Left lung (tissue), 14 donors: ENCODE measurements at places on chromosomes 5 and 9. TPM values are rescaled to one million over a fixed set of nuclear protein-coding genes. Genes with fewer than 3 reads are reported as not detected.

GRCh38 chr9:113456235-113456634 is 7.3 kb upstream of the RGS3 start:
- DNase-seq, result no peak
- no peak overlapping the region for H3K4me3 ChIP-seq
- H3K36me3 ChIP-seq, result no peaks in the 10 kb centered on the region
- H3K27ac ChIP-seq, result peak overlapping the region; percentile 90
- H3K27me3 ChIP-seq, result no peaks in the 10 kb centered on the region

GRCh38 chr5:126633552-126633951 is 32.8 kb downstream of the PHAX start:
- no peaks in the 10 kb centered on the region for H3K36me3 ChIP-seq
- H3K4me1 ChIP-seq, result no peaks in the 10 kb centered on the region
- no peaks in the 10 kb centered on the region for H3K27me3 ChIP-seq
- no peak overlapping the region for H3K27ac ChIP-seq

DNA sequence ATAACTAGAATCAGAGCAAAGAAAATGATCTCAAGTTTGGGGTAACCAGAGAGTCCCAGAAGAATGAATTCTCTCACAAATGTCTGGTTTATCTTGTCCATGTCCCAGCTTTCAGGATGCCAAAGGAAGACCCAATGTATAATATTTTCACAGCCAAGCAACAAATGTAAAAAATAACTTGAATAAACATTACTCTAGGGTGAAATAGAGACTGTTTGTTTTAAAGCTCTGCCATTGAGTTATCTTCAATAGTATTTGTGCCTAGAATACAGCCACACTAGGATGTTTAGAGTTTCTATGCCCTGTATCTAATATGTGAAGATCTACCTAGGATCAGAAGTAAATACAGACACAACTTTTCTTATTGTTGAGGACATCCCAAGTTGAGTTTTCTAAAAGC is at the start of gene OR13C4:
Gene OR13C4 (minus strand): TSS at position 101 of the 400 bp plus-strand sequence. CDS start 0 bp downstream, at position 101.
- no peak within 1 kb of the TSS for H3K4me3 ChIP-seq
- H3K4me1 ChIP-seq, result no peaks in the 10 kb centered on the region
- no peak for DNase-seq

- no peaks in the 10 kb centered on the region for H3K36me3 ChIP-seq
- no peak for DNase-seq
- peaks cover 8% of the 10 kb centered on the region for H3K4me1 ChIP-seq
- H3K27ac ChIP-seq, result no peak overlapping the region
- H3K4me3 ChIP-seq, result no peak overlapping the region
Observed at GRCh38 chr9:4815381-4815956, 22.7 kb downstream of the RCL1 start.

DNA sequence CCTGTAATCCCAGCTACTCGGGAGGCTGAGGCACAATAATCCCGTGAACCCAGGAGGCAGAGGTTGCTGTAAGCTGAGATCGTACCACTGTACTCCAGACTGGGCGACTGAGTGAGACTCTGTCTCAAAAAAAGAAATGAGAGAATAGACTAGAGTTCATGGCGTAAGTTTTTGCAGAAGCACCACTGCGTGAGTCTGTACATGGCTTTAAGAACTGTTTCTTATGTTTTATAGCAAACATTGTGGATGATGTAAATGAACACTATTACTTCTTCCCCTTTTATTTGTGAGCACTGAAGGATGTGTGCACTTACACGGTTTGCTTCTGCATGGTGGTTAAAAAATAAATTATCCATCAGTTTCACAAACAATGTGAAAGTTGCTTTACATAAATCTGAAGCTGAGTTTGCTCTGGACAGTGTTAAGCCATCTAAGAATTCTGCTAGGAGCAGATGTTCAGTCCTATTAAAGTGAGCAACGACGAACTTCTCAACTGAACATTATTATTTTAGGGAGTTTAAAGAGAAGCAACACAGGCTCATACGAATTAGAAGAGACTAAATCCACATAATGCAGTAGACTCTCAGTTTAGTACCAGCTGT is 52.5 kb downstream of the ZFAND5 start:
- no peak overlapping the region for H3K4me3 ChIP-seq
- peaks cover 41% of the 10 kb centered on the region for H3K4me1 ChIP-seq
- no peaks in the 10 kb centered on the region for H3K27me3 ChIP-seq
- no peaks in the 10 kb centered on the region for H3K36me3 ChIP-seq

- DNase-seq, result no peak
- H3K27me3 ChIP-seq, result no peaks in the 10 kb centered on the region
- no peaks in the 10 kb centered on the region for H3K36me3 ChIP-seq
- H3K4me1 ChIP-seq, result no peaks in the 10 kb centered on the region
- no peak overlapping the region for H3K4me3 ChIP-seq
Observed at GRCh38 chr9:31983895-31984294, 400.5 kb upstream of the ACO1 start.

- no peaks in the 10 kb centered on the region for H3K4me1 ChIP-seq
- H3K4me3 ChIP-seq, result no peak overlapping the region
- no peak for DNase-seq
- H3K27ac ChIP-seq, result no peak overlapping the region
Observed at GRCh38 chr5:125313555-125313954, 567.1 kb upstream of the ZNF608 start.

DNA sequence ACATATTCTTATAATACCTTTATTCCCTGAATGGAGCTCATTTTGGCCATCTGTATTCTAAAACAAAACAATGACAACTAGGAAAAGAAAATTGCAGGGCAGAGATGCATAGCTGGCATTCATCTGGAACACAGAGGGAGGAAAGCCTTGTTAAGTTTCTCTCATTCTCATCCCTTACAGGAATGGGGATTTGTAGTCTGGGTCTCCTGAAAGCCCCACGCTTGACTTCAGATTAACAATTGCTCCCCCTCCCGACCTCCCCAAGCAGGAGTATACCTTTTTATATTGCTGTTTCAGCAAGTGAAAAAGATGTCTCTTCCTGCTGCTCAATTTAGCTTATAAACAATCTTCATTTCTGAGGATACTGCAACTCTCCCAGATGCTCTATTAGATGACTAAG is 812.1 kb downstream of the EFNA5 start:
- H3K27me3 ChIP-seq, result no peaks in the 10 kb centered on the region
- no peak for DNase-seq
- no peak overlapping the region for H3K27ac ChIP-seq
- H3K4me3 ChIP-seq, result no peak overlapping the region
- no peaks in the 10 kb centered on the region for H3K36me3 ChIP-seq

DNA sequence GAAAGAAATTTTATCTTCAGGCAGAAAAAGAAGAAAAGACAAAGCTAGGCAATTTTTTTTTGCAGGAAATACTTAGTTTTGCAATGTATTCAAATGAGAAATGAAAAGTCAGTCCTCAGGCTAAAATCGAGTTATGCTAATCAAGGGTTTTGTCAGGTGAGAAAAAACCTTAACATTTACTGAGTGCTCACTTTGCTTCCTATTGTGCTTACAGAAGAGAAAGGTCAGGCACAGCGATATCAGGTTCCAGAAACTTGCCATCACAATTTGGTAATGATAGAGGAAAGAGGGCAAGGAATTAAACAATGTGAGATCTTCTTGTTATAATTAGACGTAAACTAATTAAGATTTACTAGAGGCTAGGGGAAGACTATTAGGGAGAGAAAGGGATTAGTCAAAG is 431.7 kb upstream of the CTNND2 start:
- no peak overlapping the region for H3K4me3 ChIP-seq
- H3K4me1 ChIP-seq, result no peaks in the 10 kb centered on the region
- H3K36me3 ChIP-seq, result no peaks in the 10 kb centered on the region
- no peak overlapping the region for H3K27ac ChIP-seq
- H3K27me3 ChIP-seq, result no peaks in the 10 kb centered on the region
- no peak for DNase-seq

- no peaks in the 10 kb centered on the region for H3K4me1 ChIP-seq
- H3K4me3 ChIP-seq, result no peak overlapping the region
- DNase-seq, result no peak
- no peak overlapping the region for H3K27ac ChIP-seq
- no peaks in the 10 kb centered on the region for H3K27me3 ChIP-seq
Observed at GRCh38 chr5:73942783-73943182, 316.8 kb downstream of the ARHGEF28 start.

DNA sequence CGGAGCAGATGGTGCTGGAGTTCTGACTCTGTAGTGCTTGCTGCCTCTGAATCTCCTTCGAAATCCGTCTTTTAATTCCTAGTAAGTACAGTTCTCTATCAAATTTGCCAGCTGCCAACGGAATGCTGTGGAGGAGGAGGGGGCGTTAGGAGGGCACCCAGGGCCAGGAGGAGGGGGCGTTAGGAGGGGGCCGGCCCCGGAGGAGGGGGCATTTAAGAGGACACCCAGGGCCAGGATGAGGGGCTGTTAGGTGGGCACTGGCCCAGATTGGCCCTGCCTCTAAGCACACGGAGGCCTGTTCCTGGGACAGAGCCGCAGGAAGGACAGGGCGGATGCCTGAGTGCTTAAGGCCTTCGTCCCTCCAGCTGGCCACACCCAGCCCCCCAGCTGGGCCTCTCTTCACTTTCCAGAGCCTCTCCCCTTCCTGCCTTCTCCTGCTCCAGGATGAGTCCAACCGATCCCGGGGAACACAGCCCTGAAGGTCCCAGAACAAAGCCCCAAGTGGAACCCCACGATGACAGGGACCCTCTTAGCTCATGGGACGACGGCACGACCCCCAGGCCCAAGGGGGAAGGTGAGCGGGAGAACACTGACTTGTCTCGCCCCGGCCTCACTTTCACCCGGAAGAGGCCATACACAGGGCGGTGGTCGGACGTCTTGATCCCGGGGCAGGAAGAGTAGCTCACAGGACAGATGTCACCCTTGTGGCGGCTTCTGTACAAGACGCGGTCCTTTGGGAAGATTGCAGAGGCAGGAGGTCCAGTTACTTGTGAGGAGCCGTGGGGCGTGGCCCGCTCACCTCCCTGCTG is 9.8 kb downstream of the INPP5E start:
- H3K4me3 ChIP-seq, result no peak overlapping the region
- no peaks in the 10 kb centered on the region for H3K27me3 ChIP-seq
- no peaks in the 10 kb centered on the region for H3K4me1 ChIP-seq
- no peak for DNase-seq
- H3K36me3 ChIP-seq, result peaks cover 66% of the 10 kb centered on the region

DNA sequence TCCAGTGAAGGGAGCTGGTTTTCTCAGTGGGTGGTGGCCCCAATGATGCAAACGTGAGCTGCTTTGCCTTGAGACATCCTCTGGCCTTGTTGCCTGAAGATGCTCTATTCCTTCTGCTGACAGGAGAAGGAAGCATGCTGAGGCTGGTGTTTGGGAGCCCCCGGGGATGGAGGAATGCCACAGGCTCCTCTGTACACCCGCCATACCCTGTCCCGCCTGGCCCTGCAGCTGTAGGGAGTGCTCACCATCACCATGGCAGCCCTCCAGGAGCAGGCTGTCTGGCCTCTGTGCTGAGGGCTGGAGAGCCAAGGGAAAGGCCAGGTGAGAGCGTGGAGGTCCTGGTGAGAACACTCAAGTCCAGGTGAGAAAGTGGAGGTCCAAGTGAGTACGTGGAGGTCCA is 134.4 kb downstream of the MRPL36 start:
- peaks cover 27% of the 10 kb centered on the region for H3K27me3 ChIP-seq
- no peak for DNase-seq
- H3K27ac ChIP-seq, result no peak overlapping the region
- no peaks in the 10 kb centered on the region for H3K36me3 ChIP-seq
- H3K4me1 ChIP-seq, result no peaks in the 10 kb centered on the region
- no peak overlapping the region for H3K4me3 ChIP-seq

GRCh38 chr9:94153905-94154304 is 69.6 kb downstream of the PTPDC1 start:
- H3K4me1 ChIP-seq, result peaks cover 8% of the 10 kb centered on the region
- no peaks in the 10 kb centered on the region for H3K36me3 ChIP-seq
- DNase-seq, result no peak
- no peak overlapping the region for H3K27ac ChIP-seq

DNA sequence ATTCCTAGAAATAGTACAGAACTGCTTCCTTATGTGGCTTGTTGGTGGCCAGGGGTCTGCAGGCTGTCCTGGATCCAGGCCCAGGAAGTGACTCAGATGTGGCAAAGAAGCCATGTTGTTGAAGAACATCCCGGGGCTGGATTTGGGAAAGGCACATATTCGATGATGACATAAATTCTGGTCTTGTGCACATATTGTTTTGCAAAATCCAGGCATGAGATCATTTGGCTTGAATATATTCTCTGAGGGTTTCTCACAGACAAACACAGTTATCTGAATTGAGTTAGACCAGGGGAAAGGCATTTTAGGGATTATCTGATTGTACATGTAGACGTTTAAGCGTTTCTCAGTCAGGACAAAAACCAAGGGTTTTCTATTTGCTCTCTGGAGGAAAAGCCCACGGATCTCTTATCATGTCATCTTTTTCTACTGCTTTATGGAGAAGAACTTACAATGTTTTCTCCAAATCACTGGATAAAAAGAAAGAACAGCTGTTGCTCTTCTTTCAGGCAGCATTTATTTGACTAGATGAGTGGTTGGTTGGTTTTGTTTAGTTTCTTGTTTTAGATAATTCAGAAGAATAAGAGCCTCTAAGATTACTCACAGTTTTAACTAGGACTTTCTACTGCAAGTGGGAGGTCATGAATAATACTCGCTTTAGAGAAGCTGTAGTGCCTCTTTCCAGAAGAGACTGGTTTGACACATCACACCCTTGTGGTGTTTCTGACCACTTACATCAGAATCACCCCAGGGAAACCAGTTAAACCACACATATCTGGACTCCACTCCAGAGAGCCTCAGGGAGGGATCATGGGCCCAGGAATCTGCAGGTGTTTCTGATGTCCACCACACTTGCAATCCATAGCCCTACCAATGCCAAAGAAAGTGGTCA is 29.5 kb upstream of the LHFPL2 start:
- H3K4me1 ChIP-seq, result no peaks in the 10 kb centered on the region
- H3K4me3 ChIP-seq, result no peak overlapping the region
- H3K27me3 ChIP-seq, result no peaks in the 10 kb centered on the region
- no peaks in the 10 kb centered on the region for H3K36me3 ChIP-seq
- peak overlapping the region; percentile 33 for H3K27ac ChIP-seq

GRCh38 chr5:58117542-58117941 is 342.3 kb downstream of the PLK2 start:
- no peaks in the 10 kb centered on the region for H3K4me1 ChIP-seq
- no peaks in the 10 kb centered on the region for H3K36me3 ChIP-seq
- no peak overlapping the region for H3K27ac ChIP-seq
- no peaks in the 10 kb centered on the region for H3K27me3 ChIP-seq
- DNase-seq, result no peak

Gene ADAMTS6
- 5.8 TPM for total RNA-seq

Gene SYK
- total RNA-seq, result 91.8 TPM
